ENCODE measurements at places on chromosomes 11 and 22.

DNA sequence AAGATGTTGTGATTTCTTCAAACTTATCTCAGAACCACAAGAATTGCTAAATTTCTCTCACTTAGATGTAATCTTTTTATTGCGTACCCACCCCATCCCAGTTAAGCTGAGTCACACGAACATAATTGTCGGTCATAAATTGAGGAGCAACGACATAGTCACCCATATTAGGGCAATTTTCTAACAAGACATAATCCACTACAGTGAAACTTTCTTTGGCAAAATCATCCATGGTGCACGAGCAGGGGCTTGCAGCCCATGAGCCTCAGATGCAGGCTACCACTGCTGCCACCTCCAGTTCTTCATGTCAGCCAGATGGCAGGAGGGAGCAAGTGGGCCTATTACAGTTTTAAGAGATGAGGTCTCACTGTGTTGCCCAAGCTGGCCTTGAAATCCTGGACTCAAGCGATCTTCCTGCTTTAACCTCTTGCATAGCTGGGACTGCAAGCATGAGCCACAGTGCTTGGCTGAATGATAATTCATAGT lies 70.3 kb upstream of the GRK2 start:
- DNase-seq: no peak

- peak; percentile 47 for DNase-seq
These were observed 15.4 kb downstream of the ARFGAP2 start for GRCh38 chr11:47161134-47161854.

DNA sequence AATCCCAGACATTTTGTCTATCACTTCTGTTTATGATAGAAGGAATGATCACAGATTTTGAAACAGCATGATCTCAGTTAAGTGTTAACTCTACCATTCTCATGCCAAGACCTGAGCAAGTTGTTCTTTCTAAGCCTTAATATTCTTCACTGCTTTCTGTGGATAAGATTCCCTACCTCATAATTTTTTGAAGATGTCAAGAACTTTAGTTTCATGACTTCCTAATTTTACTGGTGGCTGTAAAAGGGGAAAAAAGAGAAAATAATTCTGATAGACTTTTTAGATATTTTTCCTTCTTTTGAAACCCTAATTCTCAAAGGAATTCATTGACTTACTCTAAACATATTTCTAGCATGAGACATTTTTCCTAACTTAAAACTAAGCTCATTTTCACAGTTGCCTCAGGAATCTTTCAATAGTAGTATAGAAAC lies 520.0 kb upstream of the LUZP2 start:
- DNase-seq: no peak

DNA sequence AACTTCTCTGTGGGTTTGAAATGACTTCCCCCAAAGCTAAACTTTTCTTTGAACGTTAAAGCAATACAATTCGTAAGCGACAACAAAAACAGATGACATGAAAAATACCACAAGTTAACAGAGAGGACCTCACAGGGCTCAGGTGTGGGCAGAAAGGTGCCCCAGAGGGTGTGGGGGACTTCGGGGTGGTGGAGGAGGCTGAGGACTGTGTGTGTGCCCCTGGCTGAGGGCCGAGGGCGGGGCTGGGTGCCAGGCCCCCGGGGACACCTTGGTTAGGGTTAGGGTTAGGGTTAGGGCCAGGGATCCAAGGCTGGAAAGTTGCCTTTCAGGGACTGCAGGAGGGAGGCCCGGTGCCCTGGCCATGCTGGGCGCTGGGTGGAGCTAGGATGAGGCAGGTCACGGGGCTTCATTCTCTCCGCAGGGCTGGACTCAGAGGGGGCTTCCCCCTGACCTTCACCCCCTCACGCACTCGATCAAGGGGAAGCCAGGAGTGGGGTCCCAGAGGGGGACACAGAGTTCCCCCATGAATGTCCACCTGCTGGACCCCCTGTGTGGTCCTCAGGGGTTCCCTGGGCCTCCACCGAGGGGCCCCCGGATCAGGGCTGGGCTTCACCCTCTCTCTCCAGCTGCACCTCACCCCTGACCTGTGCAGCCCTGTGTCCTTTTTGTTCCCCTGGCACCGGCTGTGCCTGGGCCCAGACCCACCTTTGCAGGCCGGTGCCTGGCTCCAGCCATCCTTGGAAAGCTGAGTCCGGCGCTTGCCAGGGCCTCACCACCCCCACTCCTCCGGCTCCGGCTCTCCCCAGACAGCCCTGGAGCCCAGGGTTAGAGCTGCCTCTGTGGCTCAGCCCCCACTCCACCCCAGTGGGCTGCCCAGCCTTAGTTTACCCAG lies 7.0 kb downstream of the TNNI2 start:
- no peak for DNase-seq

- DNase-seq: no peak
These were observed 851 bp downstream of the SPTBN2 start for GRCh38 chr11:66728038-66728692.

- no peak for DNase-seq
These were observed 60.4 kb downstream of the TRAF6 start for GRCh38 chr11:36449561-36450096.

GRCh38 chr11:127379686-127380085 lies 379.1 kb upstream of the KIRREL3 start:
- no peak for DNase-seq

All from stimulated activated CD4-positive, alpha-beta T cell treated with anti-CD3 and anti-CD28 coated beads, Interleukin-1b, Interleukin-23, amount 100 ng/mL, for 48 hours (primary cell).